ENCODE measurements at places on chromosomes 12 and 14.

DNA sequence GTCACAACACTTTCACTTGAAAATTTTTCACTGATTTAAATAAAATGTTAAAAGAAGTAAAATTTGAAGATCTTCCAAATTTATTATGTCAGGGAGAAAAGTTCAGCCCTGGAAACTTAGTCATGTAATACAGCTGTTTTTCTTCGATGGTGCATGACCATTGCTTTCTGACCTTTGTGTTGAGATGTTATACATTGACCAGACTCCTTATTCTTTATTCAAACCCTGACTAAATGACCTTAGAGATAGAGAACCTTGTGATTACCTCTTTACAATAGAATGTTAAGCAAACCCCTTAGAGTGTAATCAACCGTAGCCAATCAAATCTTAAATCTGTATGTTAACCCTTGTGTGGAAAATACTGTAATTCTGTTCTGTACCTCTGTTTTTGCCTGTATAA lies 34.5 kb downstream of the PLCZ1 start:
- H3K4me1 ChIP-seq, result no peaks in the 10 kb centered on the region
- H3K27ac ChIP-seq, result no peak overlapping the region
- no peaks in the 10 kb centered on the region for H3K36me3 ChIP-seq
- no peak overlapping the region for H3K4me3 ChIP-seq
- H3K27me3 ChIP-seq, result no peaks in the 10 kb centered on the region
- no peak for DNase-seq

DNA sequence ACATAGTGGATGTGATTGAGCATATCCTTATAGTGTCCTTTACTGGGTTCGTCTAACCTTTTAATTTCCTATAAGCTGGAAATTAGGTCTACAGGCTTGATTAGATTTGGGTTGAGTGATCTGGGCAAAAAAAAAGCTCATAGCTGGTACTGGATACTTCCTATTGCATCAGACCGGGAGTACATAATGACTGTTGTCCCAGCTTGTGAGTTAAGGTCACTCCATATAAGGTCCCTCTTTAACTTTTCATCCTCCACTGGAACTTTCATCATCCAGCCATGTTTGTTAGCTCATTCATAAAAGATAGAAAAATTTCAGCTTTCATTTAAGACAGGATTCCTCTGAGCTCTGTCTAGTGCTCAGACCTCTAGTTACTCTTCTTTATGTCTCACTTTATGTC lies 80.8 kb downstream of the C14orf132 start:
- no peak overlapping the region for H3K27ac ChIP-seq
- peaks cover 1% of the 10 kb centered on the region for H3K27me3 ChIP-seq
- H3K4me3 ChIP-seq, result no peak overlapping the region
- H3K4me1 ChIP-seq, result peaks cover 19% of the 10 kb centered on the region
- no peaks in the 10 kb centered on the region for H3K36me3 ChIP-seq

- no peaks in the 10 kb centered on the region for H3K27me3 ChIP-seq
- peak within 1 kb of the TSS; percentile 38 for H3K27ac ChIP-seq
- H3K4me3 ChIP-seq, result peak within 1 kb of the TSS; percentile 82
- DNase-seq, result no peak
Measured at GRCh38 chr14:105419195-105420091, at the start of gene MTA1. Gene MTA1, plus strand, starts transcription at chr14:105419827. Its CDS starts 209 bp downstream, at chr14:105420036.

- DNase-seq, result peak; percentile 21
- peaks cover 16% of the 10 kb centered on the region for H3K4me1 ChIP-seq
- H3K36me3 ChIP-seq, result no peaks in the 10 kb centered on the region
- peaks cover 26% of the 10 kb centered on the region for H3K27me3 ChIP-seq
- peak overlapping the region; percentile 90 for H3K4me3 ChIP-seq
Measured at GRCh38 chr14:61280092-61280525, 1.0 kb downstream of the TMEM30B start.

DNA sequence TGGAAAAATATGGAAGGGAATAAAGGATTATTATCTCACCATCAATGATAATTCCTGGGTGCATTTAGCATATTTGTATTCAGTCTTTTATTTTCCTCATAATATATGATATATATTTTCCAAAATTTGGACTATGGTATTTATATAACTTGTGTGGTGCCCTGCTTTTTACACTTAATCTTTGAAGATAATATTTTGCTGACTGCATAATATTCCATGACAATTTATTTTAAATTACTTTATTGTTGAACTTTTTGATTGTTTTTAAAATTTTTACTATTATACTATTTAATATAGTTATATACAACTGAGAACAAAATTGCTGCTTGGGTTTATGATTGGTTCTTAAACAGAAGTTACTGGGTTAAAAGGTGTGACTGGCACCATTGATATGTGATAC lies 212.3 kb downstream of the TTC6 start:
- DNase-seq, result no peak
- no peaks in the 10 kb centered on the region for H3K36me3 ChIP-seq
- H3K4me1 ChIP-seq, result no peaks in the 10 kb centered on the region

GRCh38 chr14:57771801-57772200 lies 94.1 kb downstream of the SLC35F4 start:
- no peaks in the 10 kb centered on the region for H3K36me3 ChIP-seq
- H3K4me1 ChIP-seq, result no peaks in the 10 kb centered on the region
- DNase-seq, result no peak
- H3K27me3 ChIP-seq, result no peaks in the 10 kb centered on the region
- no peak overlapping the region for H3K27ac ChIP-seq

DNA sequence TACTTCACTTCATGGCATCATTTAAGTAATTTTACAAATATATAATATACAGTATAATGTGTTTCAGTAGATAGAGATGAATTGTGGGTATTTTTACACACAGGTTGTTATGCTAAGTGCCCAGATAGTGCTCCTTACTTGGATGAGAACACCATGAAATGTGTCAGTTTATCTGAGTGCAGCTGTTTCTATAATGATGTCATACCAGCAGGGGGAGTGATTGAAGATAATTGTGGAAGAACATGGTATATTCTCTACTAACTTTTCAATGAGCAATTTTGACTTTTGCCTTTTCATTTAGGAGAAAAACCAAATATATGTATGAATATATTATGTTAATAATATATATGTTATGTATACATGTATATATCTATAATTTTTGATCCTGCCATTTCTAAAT lies 221.6 kb downstream of the LRRK2 start:
- H3K27ac ChIP-seq, result no peak overlapping the region
- no peaks in the 10 kb centered on the region for H3K27me3 ChIP-seq
- DNase-seq, result no peak
- H3K4me1 ChIP-seq, result no peaks in the 10 kb centered on the region

DNA sequence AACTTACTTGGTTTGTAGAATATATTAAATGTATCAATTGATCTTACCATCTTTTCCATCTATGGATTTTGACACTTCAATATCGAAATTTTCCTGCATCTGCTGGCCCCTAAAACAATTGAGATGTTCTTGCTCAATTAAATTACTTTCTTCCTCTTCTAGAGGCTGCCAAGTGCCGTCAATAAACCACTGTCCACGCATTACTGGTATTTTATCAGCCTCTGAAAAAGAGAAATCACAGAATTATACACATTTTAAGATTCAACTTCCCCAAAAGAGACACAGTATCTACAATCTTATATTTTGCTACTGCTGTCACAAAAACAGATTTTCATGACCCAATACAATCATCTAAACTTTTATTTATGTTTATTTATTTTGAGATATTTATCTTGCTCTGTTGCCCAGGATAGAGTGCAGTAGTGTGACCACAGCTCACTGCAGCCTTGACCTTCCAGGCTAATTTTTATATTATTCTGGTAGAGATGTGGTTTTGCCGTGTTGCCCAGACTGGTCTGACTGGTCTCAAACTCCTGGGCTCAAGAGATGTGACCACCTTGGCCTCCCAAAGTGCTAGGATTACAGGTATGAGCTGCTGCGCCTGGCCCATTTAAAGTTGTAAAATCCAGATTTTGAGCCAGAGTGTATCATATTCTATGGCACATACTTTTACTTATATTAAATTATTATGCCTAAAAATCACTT lies 49.3 kb downstream of the DDHD1 start:
- no peaks in the 10 kb centered on the region for H3K27me3 ChIP-seq
- peaks cover 14% of the 10 kb centered on the region for H3K4me1 ChIP-seq
- H3K36me3 ChIP-seq, result peaks cover 2% of the 10 kb centered on the region
- no peak overlapping the region for H3K4me3 ChIP-seq

DNA sequence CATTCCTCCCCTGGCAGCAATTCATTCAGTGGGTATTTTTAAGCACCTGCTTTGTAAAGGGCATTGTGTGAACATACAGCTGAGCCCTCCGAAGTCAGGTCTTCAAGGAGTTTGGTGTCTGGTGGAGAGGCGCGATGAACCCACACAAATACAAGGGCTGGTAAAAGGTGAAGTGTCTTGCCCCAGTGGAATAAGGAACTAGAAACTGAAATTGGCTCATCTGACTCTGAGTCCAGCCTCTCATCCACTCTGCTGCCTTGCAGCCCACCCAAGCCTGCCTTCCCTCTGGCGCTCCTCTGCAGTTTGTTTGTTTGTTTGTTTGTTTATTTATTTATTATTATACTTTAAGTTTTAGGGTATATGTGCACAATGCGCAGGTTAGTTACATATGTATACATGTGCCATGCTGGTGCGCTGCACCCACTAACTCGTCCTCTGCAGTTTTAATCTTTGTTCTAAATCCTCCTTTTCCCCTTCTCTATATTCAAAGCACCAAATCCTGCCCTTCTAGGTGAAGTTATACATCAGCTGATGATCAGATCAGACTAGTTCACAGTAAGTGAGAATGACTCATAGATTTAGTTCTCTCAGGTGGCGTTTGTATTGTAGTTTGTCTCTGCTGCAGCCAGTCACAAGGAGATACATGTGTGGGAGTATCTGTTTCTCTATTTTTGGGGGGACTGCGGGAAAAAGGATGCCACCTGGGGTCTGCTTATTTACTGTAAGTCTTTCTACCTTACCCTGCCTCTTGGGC lies 394.5 kb downstream of the APAF1 start:
- DNase-seq, result no peak
- no peak overlapping the region for H3K4me3 ChIP-seq
- H3K27ac ChIP-seq, result no peak overlapping the region
- no peaks in the 10 kb centered on the region for H3K36me3 ChIP-seq
- H3K4me1 ChIP-seq, result no peaks in the 10 kb centered on the region

DNA sequence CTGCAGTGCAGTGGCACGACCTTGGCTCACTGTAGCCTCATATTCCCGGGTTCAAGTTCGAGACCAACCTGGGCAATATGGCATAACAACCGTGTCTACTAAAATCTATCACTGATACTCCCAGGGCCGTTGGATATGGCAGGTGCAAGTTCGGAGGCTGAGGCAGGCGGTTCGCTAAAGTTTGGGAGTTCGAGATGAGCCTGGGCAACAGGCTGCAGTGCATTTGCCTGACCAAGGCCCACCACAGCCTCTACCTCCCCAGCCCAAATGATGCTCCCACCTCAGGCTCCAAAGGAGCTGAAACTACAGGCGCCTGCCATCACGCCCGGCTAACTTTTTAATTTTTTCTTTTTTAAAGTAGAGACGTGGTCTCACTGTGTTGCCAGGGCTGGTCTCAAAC lies 177.1 kb upstream of the ALG10B start:
- H3K4me3 ChIP-seq, result no peak overlapping the region
- peaks cover 10% of the 10 kb centered on the region for H3K4me1 ChIP-seq

DNA sequence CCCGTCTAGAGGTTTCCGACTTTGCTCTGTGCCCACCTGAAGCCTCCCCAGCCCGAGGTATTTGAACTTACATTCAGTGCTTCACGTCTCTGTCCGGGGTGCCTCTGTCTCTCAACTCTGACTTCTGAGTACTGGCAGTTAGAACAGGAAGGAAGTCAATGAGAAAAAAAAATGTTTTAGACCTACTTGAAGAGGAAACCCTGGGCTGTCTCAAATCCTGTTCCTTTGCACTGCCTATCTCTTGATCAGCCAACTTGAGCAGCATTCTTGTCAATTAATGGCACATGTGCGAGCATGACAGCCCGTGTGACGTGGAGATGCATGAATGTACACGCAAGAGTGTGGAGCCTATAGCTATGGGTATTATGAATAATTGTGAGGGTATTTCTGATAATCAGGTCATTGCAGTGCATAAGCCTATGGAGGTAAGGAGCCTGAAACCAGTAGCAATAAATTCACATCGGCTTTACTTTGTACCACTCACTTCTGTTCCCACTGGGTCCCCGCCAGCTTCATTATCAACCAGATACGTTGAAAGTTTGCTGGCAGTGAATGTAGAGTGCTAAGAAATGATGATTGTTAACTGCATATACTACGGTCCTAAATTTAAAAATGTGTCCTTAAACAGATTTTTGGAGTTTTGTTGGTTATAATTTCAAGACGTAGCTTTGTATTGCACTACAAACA lies at the start of gene ARHGDIB:
TSS of gene ARHGDIB (minus strand) at position 136 of the 687 bp plus-strand sequence. CDS start 10,889 bp downstream, outside the sequence.
- H3K36me3 ChIP-seq, result peaks cover 10% of the 10 kb centered on the region
- peak within 1 kb of the TSS; percentile 77 for H3K4me3 ChIP-seq
- peak; percentile 76 for DNase-seq
- peak within 1 kb of the TSS; percentile 97 for H3K27ac ChIP-seq
- peaks cover 34% of the 10 kb centered on the region for H3K4me1 ChIP-seq

- peaks cover 52% of the 10 kb centered on the region for H3K36me3 ChIP-seq
- H3K4me1 ChIP-seq, result no peaks in the 10 kb centered on the region
- H3K4me3 ChIP-seq, result no peak overlapping the region
- DNase-seq, result no peak
- H3K27ac ChIP-seq, result no peak overlapping the region
Measured at GRCh38 chr14:64423987-64424386, 35.8 kb downstream of the MTHFD1 start.

DNA sequence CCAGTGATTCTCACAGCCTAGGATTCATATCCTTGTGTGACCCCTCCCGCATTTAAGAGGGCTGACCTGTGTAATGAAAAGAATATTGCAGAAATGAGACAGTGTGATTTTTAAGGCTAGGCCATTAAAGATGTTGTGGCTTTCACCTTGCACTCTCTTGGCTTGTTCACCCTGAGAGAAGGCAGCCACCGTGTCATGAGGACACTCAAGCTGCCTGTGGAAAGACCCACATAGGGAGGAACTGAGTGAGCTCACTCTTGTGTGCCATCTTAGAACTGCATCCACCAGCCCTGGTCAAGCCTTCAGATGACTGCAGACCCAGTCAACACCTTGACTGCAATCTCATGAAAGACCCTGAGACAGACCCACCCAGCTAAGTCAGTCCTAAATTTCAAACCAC lies 46.3 kb upstream of the TMPO start:
- no peaks in the 10 kb centered on the region for H3K4me1 ChIP-seq
- peaks cover 5% of the 10 kb centered on the region for H3K27me3 ChIP-seq
- no peak overlapping the region for H3K27ac ChIP-seq
- H3K36me3 ChIP-seq, result no peaks in the 10 kb centered on the region

DNA sequence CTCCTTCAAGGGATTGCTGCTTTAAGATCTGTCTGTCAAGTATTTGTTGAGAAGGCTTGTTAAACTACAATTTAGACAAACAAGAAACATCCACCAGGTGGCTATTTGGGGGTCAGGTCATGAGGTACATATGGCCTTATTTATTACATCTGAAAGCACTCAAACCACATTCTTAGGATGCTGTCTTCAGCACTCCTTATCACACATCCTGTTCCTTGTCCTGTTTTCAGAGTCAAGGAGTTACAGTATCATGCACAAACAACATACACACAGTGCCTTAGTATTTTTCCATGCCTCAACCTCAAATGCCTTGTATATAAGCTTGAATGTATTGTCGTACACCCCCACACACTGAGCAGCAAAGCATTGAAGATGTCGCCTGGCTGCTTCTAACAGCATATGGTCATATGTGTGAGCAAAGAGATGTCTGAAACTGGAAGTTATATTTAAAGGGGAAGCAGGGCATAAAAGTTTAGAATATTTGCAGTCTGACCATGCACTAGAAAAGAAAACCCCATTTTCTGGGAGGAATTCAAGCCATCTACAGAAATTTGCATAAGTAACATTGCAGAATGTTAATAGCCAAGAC lies 83.8 kb downstream of the KCNMB4 start:
- H3K27ac ChIP-seq, result no peak overlapping the region
- DNase-seq, result no peak
- H3K4me3 ChIP-seq, result no peak overlapping the region
